ENCODE measurements at places on chromosomes 11 and 22.

DNA sequence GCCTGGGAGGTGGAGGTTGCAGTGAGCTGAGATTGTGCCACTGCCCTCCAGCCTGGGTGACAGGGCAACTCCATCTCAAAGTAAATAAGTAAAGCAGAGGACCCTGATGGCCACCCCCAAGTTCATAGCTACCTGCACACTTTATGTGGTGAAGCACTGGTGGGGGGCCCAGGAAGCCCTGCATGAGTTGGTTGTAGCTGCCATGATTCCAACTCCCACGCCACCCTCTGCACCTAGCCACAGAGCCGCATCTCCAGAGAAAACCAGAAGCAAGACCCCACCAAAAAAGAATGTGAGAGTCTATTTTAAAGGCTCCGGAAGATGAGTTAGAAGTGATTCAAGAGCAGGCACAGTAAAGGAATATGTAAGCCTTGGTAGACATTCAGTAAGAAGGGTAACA, 20.4 kb upstream of the TMA7B start:
- DNase-seq = no peak

GRCh38 chr11:34105079-34105956, at the start of gene NAT10:
Gene NAT10, plus strand, starts transcription at chr11:34105629. Its CDS starts 2,597 bp downstream, at chr11:34108226.
- peak; percentile 98 for DNase-seq

DNA sequence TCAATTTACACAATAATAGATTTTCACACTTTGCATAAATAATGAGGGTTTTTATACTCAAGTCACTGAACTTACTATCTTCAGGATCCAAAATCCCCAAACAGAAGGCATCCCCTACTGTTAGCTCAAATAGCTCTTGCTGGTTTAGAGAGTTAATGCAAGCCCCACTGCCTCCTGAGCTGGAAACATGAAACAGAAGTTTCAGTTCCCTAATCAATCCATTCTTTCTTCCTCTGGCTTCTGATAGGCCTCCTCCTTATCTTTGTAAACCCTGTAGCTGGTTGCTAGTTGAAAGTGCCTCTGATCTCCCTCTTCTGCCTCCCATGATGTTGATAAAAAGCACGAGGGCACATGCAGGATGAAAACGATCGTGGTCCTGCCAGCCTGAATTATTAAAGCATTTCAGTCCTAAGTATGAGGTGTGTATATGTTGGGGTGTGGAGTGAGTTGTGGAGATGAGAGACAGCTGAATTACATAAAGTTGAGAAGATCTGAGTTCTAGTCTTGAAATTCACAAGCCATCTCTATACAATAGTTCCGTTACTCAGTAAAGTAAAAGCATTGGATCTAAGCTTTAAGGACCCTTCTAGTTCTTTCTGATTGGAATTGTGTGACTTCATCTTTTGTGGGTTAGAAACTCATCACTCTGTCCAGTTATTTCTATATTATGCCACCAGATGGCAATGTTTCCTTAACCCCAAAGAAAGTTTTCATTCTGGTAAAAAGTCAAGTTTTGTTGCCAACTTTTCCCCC, 35.0 kb upstream of the EHF start:
- no peak for DNase-seq

DNA sequence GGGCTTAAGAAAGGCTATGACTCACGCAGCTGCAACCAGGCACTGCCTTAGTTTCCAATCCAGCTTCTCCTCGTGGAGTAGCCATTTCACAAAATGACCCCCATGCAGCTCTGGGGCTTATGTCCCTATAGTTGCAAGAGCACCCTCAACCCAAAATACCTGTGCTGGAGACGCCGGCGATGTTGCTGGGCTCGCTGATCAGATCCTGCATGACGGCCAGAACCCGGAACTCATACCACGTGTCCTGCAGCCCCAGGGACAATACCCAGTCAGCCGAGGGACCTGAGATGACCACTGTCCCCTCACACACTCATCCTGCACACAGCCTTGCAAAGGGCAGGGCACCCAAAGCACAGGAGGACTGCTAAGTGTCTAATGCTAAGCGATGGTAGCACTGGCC, 32.1 kb downstream of the IGSF9B start:
- no peak for DNase-seq

GRCh38 chr22:36055376-36056295, 27.0 kb upstream of the RBFOX2 start:
- DNase-seq = no peak

- no peak for DNase-seq
These were observed 564.2 kb upstream of the KIRREL3 start for GRCh38 chr11:127564810-127565209.

DNA sequence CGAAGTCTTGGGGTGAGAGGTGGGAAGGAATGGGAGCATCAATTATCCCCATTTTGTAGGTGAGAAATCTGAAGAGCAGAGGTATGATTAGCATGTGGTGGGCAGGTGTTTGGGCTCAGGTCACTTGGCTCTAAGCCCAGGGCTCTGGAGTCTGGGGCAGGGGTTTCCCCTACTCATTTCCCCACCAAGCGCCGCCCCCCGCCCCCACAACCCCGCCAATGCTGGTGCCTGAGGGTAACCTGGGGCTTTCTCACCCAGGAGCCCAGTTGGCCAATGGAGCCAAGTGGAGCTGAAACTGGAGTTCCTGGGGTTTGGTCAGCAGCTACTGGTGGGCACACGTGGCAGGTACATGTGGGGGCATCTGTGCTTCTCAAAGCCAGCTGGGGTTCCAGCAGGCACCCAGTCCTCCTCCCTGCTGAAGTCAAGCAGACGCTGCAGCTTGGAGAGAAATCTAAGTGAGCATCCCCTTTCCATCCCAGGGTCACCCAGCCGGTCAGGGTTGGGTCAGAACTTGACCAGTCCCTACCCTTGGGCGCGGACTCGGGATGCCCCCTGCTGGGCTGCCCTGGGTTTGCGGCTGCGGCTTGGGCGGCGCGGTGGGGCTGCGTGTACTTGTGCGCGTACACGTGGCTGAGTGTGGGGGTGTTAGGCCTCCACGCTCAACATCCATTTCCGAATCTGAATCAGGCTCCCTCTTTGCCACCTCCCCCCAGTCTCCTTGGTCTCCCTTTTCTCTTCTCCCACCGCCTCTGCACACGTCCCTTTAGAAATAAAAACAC, 1.7 kb upstream of the CHRM1 start:
- DNase-seq = peak; percentile 56

DNA sequence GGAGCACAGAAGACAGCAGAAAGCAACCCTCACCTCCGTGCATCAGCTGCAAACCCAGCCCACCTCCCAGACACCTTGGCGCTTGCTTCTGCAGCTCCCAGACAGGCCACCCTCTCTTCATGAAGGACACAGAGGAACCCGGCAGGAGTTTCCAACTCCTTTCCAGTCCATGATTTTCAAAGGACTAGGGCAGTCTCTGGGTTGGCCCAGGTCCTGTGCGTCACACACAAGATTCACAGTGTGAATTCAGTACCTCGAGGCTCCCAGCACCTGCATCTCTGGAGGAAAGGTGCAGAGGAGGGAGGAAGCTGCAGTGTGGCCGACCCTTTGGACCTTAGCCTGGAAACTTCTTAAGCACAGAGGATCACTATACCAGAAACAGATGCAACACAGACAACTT, 61.0 kb upstream of the BID start:
- DNase-seq = no peak

DNA sequence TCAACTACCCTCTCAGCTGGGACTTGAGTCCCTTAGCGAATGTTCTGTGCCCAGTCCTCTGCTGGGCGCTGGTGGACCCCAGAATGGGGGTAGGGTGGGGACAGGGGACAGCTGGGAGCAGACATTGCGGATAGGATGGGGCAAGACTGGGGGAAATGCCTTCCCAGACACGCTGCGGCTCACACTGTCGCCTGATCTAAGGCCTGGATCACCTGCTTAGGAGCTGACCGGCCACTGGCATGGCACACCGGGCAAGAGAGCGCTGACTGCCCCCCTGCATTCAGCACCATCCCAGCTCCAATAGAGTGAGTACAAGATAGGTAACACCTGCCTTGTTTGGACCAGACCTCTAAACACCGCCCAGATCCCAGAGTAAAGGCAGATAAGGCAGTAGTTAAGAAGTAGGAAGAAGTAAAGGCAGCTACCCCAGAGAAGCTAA, 1.4 kb downstream of the ARVCF start:
- DNase-seq = no peak

DNA sequence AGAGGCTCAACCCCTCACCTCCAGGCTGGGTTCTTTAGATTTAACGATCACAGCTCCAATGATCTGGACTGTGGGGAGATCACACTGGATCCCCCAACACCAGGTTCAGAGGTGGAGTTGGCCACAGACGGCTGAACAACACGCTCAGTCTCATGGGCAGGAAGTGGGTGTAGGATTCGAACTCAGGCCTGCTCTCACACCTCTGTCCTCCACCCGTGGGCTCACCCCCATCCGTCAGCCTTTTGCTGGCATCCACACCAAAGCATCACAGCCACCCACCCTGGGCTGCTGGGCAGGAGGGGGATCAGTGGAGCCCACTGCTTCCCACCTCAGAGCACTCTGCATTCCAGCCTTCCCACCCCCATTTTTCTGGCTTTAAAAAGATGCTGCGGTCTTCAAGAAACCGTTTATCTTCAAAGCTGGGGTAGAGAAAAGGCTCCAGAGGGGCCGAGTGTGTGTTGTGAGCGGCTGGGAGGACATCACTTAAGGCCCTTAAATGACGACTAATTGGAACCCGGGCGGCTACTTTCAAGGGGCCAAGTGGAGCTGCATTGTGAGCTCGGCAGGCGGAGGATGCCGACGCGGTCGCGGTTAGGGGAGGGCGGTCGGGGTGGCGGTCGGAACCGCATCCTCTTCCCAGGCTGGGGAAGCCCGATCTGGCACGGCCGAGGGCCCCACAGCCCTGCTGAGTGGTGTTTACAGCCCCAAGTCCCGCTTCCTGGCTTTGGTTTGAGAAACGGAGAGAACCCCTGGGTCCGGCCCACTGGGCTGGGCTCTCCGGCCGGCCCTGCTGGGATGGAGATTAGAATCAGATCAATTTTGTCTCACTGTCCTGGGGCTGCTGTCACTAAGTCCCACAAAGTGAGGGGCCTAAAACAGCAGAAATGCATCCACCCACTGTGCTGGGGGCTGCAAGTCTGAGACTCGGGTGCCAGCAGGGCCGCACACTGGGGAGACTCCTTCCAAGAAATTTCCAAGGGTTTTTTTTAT, 15.9 kb upstream of the FGF3 start:
- no peak for DNase-seq

- DNase-seq = no peak
These were observed 10.4 kb downstream of the OR52E6 start for GRCh38 chr11:5831196-5831829.

DNA sequence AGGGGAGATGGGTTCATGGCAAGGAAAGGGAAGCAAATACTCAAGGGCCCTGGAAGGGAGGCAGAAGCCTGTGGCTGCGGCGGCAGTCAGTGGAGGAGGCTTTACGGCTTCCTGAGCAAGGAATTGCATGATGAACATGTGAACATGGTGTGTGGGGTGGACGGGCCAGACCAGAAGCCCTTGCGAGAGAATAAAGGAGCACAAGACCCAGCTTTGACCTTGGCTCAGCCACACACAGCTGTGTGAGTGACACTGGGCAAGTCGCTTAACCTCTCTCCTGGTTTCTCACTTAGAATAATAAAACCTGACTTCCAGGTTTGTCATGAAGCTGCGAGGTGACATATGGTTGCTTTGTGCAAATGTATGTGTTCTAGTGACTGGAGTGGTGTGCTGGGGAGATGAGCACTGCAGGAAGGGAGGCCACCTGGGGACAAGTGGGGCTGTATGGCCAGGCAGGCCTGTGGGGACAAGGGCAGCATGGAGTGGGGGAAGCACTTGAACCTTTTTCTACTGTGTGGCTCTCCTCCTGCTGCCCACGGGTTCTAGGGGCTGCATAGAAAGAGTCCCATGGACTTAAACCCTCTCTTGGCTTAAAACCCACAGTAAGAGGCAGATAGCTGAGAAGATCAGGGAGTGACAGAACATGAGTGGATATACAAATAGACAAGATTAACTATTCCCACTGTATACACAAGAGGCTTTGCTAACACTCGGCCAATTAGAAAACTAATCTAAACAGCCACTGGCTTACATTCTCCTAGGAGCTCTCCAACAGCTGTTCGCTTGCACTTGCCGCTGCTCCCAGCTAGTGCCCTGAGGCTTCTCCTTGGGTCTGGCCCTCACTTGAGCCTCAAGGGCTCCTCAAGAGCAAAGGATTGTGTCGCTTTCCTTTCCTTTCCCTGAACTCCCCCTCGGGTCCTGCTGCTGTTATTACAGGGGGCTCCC, 67.3 kb upstream of the CDON start:
- DNase-seq = no peak

DNA sequence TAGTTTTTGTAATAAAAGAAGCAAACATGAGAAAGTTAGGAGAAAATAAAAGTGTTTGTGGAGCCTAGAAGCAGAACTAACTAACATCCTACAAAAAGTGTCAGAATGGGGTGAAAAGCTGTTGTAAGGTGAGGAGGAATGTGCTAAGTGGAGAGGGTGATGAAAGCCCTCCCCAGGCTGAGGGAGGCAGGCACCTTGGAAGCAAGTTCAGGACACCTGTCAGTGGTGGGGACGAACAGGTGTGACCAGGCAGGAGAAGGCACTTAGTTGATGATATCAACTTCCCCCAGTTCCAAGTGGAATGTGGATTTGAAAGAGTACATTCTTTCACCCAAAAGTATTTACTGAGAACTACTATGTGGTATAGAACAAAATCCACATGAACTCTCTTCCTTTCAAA, 18.7 kb upstream of the BMAL1 start:
- no peak for DNase-seq

GRCh38 chr11:44766972-44767278, 40.2 kb downstream of the TSPAN18 start:
- no peak for DNase-seq

GRCh38 chr11:95501761-95502266, 270.8 kb upstream of the SESN3 start:
- no peak for DNase-seq

DNA sequence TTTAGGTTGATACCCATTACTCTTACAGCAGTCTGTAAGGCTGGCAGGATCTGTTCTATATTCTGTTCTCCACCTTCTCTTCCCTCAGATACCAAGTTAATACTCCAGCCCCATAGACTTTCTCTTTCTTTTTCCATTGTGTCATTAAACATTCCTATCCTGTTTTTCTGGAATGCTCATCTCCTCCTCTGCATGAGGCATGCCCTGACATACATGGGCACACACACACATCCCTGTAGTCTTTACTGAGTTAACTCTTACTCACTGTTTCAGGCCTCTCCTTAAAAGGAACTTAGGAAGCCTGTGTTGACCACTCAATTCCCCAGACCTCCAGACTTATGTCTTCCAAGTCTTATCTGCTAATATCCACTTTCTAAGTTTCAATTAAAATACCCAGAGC, 476.8 kb downstream of the METTL15 start:
- DNase-seq = no peak

Measured in activated CD4-positive, alpha-beta T cell treated with anti-CD3 and anti-CD28 coated beads for 4 hours (primary cell).